ENCODE measurements at places on chromosomes 7 and 10.

DNA sequence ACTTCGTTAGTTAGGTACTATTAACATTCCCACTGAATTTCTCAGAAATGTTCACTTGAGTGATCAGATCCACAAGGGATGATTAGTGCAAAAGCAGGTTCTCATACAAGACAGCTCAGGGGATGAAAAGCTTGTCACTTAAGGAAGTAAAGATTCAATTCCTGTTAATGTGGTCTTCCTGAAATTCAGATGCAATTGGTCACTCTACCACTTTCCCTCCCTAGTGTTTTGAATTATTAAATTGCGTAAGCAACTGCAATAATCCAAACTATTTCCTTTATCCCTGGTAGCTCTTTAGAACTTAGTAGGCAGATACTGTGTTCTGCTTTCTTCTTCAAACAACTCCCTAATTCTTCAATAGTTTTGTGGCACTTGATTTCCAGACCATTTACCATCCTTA is 121.4 kb downstream of the MAGI2 start:
- DNase-seq = no peak

GRCh38 chr7:33627741-33628140 is 277.6 kb upstream of the BMPER start:
- DNase-seq = no peak

DNA sequence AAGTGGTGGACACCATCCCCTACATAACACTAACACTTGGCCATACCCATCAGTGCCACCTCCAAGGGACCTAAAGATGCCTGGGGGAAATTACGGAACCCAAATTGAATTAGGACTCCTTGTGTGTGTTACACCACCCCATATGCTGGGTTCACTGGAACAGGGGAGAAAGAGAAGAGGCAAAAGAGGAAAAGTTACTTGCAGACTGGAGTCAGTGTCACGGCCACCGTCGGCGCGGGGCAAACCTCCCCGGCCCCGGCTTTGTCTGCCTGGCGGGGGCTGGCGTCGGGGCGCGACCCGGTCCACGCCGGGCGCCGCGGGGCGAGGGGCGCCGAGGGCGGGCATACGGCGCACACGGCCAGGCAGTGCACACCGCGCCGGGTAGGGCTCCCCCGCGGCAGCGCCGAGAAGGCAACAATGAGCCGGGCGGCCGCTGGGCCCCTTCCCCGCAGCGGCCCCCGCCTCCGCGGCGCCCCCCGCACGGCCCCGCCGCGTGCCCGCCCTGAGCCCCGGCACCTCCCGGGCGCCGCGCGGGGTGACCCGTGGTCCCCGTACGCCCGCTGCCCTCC is 171.1 kb downstream of the FAM107B start:
- peak; percentile 48 for DNase-seq

GRCh38 chr10:75401569-75402485 is at the start of gene ZNF503:
Gene ZNF503, minus strand, starts transcription at chr10:75401764. Its CDS starts 345 bp downstream, at chr10:75401419.
- DNase-seq = peak; percentile 39

DNA sequence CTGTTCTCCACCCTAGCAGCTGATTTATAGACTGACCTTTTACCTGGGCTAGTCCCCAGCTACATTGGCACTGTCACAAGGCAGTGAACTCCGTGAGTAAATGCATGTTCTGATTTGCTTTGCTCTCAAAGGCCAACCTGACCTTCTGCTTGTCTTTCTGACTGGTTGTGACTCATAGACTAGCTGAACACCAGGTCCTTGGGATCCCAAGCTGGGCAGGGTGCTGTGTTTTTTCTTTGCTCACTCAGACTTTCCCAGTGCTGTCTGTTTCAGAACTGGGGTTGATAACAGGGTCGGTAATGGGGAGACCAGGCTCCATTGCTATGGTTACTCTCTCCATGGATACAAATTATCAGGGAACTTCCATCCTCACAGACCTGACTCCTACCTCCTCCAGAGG is 35.0 kb downstream of the EVX1 start:
- no peak for DNase-seq

- no peak for DNase-seq
Measured at GRCh38 chr10:128981881-128982615, 485.0 kb upstream of the MGMT start.

DNA sequence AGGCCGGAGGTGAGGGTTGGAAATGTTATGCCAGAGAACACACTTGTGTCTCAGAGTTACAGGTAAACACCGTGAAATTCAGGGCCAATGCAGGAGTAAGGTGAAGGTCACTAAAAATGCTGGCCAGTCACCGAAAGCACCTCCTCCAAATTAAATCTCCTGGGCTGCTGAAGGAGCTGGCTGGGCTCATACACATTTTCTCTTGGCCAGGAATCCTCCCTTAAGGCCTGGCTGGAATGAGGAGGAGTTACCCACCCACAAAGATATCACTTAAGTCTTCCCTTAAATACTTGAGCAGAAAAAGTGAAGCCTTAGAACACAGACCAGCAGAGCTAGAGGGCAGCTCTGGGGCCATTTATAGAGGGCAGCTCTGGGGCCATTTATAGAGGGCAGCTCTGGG is 46.3 kb downstream of the HTRA1 start:
- no peak for DNase-seq

- no peak for DNase-seq
Measured at GRCh38 chr10:121595806-121596688, 2.2 kb downstream of the FGFR2 start.

DNA sequence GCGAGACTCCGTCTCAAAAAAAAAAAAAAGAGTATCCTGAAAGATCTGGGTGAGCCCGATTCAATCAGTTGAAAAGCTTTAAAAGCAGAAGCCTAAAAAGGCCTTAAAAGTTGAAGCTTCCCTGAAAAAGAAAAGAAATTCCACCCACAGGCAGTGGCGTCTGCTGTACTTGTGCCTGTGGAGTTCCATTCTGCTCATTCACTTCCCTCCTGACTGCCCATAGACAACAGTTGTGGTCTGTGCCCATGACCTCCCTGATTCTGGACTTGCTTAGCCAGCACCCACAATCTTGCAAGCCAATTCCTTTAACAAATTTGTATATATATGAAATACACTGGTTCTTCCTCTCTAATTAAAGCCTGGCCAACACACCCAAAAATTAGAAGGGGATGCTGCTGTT is 141.7 kb downstream of the DLG5 start:
- no peak for DNase-seq

GRCh38 chr7:7664291-7664690 is 23.7 kb downstream of the UMAD1 start:
- DNase-seq = no peak

- no peak for DNase-seq
Measured at GRCh38 chr10:30742471-30742870, 112.9 kb upstream of the LYZL2 start.

DNA sequence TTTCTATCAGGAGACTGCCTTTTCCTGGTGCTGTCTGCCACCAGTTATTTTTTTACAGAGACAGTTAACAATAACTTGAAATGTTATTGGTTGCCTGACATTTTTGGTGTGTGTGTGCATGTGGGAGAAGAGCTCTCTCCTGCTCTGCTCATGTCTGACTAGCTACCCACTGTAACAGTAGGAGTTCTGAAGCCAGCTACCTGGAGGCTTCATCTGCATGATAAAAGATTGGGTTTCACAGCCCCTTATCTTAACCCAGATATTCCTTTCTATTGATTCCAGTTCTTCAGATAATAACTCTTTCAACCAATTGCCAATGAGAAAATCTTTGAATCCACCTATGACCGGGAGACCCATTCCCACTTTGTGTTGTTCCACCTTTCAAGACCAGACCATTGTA is 237.4 kb upstream of the PPP1R3A start:
- no peak for DNase-seq

GRCh38 chr7:143325240-143325639 is 9.3 kb downstream of the CLCN1 start:
- DNase-seq = no peak

GRCh38 chr10:116590590-116591444 is at the start of gene PNLIPRP1:
Gene PNLIPRP1, plus strand, starts transcription at chr10:116590959. Its CDS starts 171 bp downstream, at chr10:116591130.
- no peak for DNase-seq

- DNase-seq = no peak
Measured at GRCh38 chr7:146172112-146172511, 55.5 kb downstream of the CNTNAP2 start.

GRCh38 chr7:22610951-22611757 is 111.2 kb upstream of the STEAP1B start:
- no peak for DNase-seq

DNA sequence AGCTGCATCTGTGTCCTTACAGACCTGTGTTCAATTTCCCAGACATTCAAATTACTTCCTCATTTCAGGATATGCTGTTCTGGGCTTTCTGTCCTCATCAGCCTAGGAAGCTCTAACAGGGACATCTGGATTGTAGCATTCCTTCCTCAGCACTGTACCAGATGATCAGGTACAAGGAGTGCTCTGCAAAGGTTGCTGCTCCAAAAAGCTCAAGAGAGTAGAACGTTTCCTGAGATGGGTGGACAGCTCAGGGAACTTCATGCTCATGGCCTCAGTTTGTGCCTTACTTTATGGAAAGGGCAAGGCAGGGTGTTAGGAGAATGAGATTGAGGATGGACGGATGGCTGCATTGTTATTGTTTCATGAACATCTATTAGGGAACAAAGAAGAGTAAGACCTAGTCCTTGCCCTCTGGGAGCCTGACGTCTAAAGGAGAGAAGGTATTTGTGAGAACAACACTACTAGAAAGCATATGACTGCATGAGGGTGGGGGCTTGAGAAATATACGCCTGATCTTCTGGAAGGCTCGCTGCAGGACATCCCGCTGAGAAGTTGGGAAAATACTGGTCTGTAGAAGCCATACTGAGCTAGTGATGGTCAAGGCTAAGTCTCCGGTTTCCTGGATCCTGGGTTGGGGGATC is 10.5 kb upstream of the ZNF212 start:
- DNase-seq = no peak

DNA sequence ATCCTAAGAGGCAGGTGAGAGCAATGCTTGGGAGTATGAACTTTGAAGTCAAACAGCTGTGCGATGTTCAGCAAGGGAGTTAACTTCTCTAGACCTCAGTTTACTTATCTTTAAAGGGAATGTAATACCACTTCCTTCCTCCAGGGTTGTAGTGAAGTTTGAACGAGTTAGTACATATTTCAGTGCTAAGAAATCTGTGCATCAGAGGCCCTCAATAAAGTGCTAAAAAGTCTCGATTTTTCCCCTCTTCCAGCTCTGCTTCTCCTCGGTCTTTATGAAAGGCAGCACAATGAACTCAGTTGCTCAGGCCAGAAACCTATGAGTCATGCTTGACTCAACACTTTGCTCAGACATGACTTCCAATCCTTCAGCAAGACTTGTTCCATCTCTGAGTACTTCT is 418.9 kb downstream of the MDFIC start:
- DNase-seq = no peak

DNA sequence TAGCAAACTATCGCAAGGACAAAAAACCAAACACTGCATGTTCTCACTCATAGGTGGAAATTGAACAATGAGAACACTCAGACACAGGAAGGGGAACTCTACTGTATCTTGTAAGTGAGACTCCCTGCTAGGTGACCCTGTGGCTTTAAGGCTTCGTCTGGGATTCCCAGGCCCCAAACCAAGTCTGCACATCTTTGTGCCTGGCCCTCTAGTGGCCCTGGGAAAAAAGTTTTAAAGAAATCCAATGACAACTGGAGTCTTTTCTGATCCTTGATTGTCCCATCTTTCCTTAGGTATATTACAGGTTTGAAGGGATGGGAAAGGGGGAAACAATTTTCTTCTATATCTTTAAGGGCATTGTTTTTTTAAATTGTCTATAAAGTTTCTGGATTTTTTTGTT is 10.6 kb upstream of the LIPM start:
- no peak for DNase-seq

DNA sequence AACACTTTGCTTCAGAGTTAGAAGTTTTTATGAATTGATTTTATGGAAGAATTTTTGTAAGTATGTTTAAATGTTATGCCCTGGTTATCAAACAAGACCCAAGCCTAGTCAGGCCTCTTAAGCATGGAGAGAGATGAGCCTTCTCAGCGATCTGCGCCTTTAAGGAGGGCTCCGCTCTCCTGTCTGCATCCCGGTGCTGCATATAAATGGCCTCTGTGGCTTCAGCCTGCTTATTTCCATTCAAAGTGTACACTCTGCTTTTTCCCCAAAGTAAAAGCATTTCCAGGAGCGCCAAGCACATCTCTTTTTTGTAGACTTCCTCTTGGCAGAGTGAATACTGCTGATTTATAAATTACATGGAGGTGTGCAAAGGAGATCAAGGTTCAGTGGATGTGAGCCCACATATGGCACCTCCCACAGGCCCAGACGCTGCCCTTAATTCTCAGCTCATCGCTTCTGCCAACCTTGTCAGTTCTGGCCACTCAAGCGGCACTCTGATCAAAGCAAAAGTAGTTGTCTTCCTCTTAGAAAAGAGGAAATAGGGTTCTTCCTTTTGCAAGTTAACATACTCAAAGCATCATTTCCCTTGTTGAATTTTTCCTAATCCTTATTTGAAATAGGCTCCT is 70.0 kb upstream of the SFMBT2 start:
- peak; percentile 25 for DNase-seq

All from CD4-positive, alpha-beta T cell treated with Interleukin-17A for 1 hour (primary cell).